CD4-positive, alpha-beta T cell (primary cell): ENCODE measurements at places on chromosomes 16 and 17.
A peak's percentile ranks its signal among the peaks of the same experiment; 100 is the strongest.

DNA sequence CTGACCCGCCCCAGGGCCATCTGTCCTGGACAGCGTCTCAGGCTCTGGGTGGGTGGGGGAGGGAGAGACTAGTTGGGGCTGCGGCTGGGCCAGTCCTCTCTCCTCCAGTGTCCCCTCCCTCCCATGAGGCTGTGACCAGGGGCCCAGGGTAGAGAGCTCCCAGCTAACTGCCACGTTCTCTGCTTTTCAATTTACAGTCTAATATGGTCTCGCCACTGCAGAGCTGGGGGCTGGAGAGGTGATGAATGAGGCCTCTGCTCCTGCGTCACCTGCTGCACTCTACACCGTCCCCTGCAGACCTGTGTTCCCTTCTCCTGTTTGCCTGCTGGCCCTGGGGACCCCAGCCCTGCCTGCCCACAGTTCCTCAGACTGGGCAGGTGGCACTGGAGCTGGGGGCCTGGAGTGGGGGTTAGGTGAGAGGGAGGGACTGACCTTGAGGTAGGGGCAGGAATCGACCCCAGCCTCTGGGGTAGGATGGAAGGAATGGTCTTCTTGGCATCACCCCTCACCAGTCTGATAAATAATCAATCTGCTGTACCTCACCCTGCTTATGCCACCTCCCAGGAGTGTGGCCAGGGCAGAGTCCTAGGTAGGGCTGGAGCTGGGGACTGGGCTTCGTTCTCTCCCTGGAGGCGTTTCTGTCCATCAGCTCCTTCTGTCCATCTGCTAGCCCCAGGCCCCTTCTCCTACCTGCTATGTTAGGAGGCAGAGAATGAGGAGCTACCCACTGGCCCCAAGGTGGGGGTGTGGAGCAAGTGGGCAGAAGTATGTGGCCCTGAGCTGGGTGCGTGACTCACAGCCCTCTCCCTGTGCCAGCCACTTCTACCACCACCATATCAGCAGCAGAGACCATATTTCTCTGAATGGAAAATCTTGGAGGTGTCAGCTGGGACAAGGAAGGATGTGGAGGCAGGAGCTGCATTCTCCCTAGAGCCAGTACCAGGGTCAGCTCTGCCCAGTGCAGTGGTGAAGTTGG lies 12.9 kb downstream of the SEZ6 start:
- DNase-seq, result no peak

DNA sequence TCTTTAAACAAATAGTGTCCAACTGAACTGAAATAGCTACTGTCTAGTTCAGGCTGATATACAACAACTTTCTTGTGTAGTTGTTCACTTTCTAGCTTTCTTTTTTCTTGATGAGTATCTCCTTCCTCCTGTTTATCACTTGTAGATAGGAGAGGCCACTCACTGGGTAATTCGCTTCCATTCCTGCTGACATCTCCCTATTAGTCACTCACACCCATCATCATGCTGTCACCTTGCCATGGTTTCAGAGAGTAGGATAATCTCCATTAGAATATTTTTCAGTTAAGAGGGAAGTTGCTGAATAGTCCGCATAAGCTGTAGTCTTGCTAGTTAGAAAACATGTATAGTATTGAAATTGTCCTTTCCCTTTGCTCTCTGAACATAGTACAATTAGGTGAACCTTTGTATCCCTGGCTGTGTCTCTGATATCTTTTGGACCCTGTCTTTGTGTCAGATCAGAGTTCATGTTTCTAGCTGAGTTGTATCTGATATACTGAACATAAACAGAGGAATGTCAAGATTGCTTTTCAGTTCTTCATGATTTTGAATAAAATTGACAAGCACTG lies 64.4 kb upstream of the RASL10B start:
- no peak for DNase-seq

DNA sequence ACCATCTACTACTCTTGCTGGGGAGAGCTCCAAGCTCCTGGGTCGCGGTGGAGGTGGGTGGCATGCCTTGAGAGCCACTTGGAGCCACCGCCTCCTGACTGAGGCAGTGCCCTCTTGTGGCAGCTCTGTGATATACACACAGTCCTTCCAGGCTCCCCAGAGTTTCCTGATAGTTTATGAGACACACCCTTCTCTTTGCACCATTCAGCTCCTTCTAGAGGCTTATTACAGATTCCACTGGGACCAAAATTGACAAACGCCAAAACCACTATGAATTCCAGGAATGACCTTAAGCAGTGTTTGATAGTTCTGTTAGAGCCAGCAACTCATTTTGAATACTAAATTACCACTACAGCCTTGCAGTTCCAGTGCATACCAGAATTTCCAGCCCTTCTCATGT lies 170.1 kb upstream of the CDH13 start:
- DNase-seq, result peak; percentile 27

- no peak for DNase-seq
Measured at GRCh38 chr17:32943206-32943605, 15.3 kb downstream of the TMEM98 start.

DNA sequence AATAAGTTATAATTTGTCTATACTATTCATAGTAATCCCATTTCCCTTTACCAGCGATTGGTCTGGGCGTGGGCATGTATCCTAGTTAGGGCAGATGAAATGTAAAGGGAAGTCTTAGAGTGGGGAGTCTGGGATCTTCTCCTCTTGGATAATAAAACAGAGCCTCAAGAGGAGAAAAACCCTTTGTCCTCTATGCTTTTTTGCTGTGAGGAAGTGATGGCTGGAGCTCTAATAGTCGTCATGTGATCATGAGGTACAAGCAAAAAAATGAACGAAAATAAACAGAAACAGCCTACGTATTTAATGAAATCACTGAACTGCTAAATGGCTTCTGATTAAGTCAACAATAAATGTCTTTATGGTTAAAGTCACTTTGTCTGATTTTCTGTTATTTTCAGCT lies 26.8 kb downstream of the EFCAB5 start:
- DNase-seq, result no peak

DNA sequence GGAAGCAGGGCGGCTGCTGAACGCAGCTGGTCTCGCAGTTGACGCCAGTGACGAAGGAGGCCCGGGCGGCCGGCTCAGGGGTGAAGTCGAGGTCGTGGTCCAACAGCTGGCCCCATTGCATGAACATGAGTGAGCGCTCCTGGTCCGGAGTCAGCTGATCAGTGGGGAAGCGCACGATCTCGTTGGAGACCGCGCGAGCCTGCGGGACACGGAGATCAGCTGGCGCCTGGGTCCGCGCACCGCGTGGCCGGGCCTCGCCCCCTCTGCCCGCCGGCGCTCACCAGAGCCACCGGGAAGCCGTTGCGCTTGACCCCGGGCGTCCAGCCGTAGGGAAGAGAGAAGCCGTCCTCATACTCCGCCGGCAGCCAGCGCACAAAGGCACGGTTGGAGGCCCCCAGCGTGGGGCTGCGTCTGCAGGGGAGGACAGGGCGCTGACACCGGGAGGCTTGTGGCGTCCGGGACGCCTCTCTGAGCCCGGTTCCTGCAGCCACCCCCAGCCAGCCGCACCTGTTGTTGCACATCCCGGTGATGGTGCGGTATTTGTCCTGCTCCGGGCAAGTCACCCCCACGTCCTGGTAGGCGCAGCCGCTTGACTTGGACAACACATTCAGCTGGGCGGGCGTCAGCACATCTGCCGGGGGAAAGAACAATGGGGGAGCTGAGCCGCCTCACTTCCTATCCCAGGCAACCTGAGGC lies 1.6 kb downstream of the MPO start:
- no peak for DNase-seq

DNA sequence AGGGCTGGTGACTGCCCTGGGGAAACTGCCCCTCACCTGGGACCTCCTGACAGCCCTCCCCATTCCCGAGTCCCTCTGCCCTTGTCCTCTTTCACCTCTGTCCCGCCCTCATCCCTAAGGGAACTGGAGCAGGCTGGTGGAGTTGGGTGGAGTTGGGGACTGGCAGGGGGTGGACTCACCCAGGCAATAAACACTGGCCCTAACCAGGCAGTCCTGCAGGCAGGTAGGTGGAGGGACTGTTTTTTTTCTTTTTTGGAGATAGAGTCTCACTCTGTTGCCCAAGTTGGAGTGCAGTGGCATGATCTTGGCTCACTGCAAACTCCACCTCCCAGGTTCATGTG lies 11.7 kb downstream of the GCGR start:
- no peak for DNase-seq

DNA sequence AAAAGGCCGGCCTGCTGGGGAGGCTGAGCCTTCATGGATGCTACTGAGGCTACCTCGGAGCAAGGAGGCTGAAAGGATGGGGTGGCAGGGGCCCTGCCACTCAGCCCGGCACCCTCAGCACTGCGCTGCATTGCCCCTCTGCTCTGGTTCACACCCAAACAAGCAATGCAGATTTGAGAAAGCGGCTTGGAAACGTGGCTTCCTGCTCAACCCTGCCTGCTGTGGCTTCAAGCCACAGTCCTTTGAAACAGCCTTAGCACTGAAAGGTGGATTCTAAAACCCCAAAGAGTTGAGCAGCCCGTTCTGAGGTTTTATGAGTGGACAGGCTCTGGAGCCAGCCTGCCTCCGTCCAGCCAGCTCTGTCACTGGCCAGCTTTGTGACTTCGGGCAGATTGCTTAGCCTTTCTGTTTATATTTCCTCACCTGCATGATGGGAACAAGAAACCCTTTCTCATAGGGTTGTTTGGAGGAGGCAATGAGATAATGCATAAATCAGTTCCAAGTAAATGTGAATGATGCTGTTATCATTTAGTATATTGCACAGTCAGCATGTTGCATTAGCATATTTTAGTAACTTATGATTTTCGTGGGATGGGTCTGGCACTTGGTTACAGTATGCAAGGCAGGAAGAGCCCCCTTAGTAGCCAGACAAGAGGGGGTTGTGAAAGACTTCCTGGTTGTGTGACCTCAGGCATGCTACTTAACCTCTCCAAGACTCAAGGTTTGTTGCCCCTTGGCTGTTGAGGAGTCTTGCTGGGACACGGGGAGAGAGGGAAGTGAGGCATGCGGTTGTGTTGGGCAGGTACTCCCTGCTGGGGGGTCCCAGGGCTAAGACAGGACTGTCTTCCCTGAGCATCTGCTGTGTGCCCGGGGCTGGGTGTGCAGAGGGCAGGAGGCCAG lies 23.6 kb downstream of the CRISPLD2 start:
- no peak for DNase-seq

- no peak for DNase-seq
Measured at GRCh38 chr16:59238246-59238645, 504.1 kb upstream of the GOT2 start.

- DNase-seq, result no peak
Measured at GRCh38 chr17:59423903-59424302, 92.4 kb downstream of the YPEL2 start.

GRCh38 chr17:13508896-13509295 lies 92.8 kb downstream of the HS3ST3A1 start:
- no peak for DNase-seq

GRCh38 chr16:4690946-4691665 lies 2.3 kb upstream of the NUDT16L1 start:
- DNase-seq, result no peak

GRCh38 chr17:57281887-57282286 lies 25.6 kb downstream of the MSI2 start:
- peak; percentile 28 for DNase-seq

GRCh38 chr17:80460429-80460834 lies 16.0 kb downstream of the NPTX1 start:
- DNase-seq, result no peak

DNA sequence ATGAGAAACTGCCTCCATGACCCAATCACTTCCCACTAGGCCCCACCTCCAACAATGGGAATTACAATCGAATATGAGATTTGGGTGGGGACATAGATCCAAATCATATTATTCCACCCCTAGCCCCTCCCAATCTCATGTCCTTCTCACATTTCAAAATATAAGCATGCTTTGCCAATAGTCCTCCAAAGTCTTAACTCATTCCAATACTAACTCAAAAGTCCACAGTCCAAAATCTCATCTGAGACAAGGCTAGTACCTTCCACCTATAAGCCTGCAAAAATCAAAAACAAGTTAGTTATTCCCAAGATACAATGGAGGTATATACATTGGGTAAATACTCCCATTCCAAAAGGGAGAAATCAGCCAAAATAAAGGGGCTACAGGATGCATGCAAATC lies 12.9 kb downstream of the CLEC10A start:
- DNase-seq, result no peak

DNA sequence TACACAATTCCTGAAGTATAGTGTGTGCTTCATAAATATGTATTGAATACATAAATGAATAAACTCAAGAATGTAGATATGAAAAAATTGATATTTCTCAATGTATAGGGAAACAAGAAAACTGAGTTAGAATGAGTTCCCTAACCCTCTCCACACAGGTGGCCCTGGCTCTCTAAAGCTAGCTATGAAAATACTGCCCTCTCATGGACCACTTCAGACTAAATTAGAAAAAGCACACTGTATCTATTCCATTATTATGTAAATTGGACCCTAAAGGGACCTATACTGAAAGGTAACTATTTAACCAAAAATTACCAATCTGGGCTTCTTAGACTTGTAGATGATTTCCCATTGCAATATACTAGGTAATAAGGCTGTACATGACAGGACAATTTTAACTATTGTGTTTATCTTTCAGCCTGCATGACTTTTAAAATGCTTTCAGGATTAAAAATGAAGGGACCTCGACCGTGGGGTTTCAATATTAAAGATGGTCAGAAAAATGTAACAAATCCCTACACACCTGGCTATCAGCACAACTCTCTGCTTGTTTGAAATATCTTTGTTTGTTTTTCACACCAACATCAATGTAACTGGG lies 672.5 kb upstream of the KIF2B start:
- DNase-seq, result no peak

GRCh38 chr16:22052980-22053379 lies 39.4 kb upstream of the VWA3A start:
- no peak for DNase-seq

- no peak for DNase-seq
Measured at GRCh38 chr17:83170571-83171260, 91.3 kb downstream of the METRNL start.

GRCh38 chr17:42017866-42018200 lies 594 bp upstream of the DNAJC7 start:
- no peak for DNase-seq

- DNase-seq, result peak; percentile 66
Measured at GRCh38 chr16:84925092-84925772, 86.1 kb downstream of the ZDHHC7 start.

- DNase-seq, result no peak
Measured at GRCh38 chr17:12983991-12984884, 33.6 kb downstream of the ELAC2 start.

DNA sequence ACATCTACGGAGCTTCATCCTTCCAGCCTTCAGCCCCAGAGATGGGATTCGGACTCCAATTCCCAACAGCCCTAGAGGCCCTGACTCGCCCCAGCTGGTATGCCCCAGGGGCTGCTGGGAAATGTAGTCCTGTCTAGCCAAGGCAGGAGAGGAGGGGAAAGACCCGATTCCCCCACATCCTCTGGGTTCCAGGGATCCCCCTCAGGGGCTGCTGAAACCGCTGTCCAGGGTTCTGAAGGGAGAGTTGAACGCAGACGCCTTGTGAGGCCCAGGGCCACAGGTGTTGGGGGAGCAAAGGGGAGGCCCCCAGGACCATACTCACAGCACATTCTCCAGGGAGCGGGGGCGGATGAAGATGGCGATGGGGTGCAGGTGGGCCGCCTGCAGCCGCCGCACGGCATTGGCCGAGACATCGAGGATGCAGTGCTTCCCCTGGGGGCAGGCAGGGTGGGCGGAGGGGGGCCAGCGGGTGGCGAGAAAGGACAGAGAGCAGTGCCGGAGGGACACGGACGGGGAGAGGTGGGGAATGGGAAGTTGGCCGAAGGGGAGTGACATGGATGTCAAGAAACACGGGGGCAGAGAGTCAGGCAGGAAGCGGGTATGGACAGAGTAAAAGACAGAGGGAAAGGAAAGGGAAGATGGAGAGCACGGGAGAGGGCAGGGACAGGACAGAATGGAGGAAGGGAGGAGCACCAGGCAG lies 12.6 kb upstream of the ASGR1 start:
- DNase-seq, result no peak
